ENCODE measurements at places on chromosomes 7 and 10.

- no peak for DNase-seq
Observed at GRCh38 chr10:33193701-33194521, 140.6 kb downstream of the NRP1 start.

DNA sequence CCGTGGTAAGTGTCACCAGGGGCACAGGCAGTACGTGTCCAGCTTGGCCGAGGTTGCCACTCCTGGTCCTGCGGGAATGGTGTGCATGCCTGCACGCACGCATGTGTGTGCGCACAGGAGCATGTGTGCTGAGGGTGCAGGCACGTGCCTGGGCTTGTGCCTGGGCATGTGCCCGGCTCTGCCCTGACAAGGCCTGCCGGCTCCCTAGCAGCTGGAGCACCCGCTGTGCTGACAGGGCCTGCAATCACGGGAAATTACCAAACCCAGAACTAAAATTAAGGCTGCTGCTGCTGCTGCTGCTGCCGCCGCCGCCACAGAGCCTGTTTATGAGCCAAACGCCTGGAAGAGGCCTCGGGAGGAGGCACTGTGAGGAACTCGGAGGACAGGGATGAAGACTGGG, 28.7 kb downstream of the GHRHR start:
- no peak for DNase-seq

GRCh38 chr7:130433301-130433700, 7.5 kb downstream of the CEP41 start:
- no peak for DNase-seq

DNA sequence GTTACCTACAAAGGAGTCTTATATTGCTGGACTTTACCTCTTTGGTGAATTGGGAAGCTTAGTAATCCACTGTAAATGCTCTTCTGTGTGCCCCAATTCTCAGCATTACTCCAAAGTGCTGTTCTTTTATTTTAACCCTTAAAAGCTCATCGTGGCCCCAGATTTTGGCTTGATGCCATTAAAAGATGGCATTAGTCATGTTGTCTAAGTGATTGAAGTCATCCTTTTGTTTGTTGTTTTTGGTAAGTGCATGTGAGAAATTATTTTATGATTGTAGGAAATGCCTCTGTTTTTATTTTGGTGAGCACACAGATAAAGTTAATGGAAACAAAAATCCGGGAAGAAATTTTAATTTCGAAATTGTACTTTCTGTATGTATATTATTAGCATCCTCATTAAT, 82.5 kb upstream of the GATA3 start:
- DNase-seq: no peak

- DNase-seq: no peak
Observed at GRCh38 chr7:99476107-99476506, 3.4 kb downstream of the ZNF789 start.

DNA sequence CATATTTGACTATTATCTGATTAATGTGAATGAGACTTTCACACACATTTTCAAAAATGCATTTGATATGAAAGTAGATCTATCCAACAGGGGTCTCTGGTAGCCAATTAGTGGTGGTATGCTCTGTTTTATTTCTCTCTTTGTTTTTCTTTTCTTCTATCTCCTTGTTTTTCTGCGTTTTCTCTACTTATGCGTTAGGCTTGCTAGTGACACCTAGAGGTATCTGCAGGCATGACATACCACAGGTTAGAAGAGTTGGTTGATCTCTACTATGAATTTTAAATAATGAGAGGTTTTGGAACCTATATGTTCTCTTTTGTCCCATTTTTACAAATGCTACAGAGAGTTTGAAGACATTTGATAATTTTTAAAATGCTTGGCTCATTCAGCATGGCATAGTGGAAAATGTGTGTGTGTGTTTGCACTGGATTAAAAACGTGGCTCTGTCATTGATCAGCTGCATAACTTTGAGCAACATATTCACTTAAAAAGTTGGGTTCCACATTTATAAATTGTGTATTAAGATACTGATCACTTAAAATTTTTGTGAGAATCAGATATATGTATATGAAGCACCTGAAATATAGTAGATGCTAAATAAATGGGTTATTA, 28.1 kb upstream of the PLXDC2 start:
- no peak for DNase-seq

GRCh38 chr7:51467384-51468017, 150.9 kb upstream of the COBL start:
- no peak for DNase-seq

DNA sequence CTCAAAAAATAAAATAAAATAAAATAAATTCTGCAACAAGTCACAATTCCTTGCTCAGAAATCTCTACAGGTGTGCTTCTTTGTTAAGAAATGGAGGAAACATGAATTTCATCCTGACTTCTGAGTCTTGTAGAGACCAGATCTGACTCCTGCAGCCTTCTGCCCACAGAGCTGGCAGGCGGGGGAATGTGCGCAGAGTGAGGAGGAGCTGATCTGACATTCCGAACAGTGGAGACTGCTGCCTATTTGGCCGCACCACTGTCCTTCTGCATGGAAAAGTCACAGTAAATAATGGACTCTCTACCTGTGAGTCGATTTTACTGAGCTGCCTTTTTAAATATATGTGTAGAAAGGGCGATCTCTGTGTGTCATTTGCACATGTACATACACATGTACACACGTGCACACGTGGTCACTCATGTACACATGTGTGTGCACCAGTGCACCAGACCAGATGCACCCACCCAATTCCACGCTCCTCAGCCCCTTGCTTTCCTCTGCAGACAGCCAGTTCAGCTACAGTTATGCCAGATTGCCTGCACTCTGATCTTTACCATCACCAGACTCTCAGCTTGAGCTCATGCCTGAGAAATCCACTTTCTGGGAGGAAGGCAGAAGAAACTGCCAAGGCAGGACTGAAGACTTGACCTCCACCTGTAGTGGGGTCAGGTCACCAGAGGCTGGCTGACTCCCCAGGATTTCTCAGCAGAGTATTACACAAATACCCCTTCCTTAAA, 54.9 kb downstream of the IKZF1 start:
- DNase-seq: no peak

- no peak for DNase-seq
Observed at GRCh38 chr7:139748373-139748765, 29.4 kb downstream of the HIPK2 start.

- DNase-seq: no peak
Observed at GRCh38 chr7:132053871-132054270, 497.4 kb upstream of the PODXL start.

- DNase-seq: peak; percentile 42
Observed at GRCh38 chr7:65216469-65216868, 157.2 kb upstream of the ZNF92 start.

- peak; percentile 16 for DNase-seq
Observed at GRCh38 chr10:62244785-62245467, 23.7 kb downstream of the RTKN2 start.

- no peak for DNase-seq
Observed at GRCh38 chr7:143936087-143937009, 1.3 kb downstream of the OR2F2 start.

- no peak for DNase-seq
Observed at GRCh38 chr7:3367261-3367660, 66.2 kb downstream of the SDK1 start.

DNA sequence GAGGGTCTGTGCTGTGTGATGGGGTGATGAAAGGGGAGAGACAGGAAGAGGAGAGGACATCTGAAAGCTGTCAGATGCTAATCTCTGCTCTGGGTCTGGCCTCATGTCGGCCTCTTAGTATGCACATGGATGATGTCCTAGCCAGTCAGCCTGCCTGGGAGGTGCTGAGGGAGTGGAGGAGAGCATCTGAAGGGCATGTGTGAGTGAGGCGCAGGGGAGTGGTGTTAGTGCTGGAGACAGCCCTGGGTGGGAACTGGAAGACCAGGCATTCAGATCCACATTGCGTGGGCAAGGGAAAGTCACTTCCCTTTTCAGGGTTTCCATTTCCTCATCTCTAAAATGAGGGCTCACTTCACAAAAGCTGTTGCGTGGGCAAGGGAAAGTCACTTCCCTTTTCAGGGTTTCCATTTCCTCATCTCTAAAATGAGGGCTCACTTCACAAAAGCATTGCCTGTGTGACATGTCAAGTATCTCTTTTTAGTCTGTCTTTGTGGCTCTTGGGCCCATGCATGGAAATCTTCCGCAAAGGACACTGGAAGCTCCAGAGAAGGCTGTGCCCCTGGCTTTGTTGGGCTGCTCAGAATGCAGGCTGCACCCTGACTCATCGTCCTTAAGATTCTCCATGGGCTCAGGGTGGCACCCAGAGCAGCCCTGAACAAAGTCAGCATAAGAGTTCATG, 10.0 kb downstream of the SFTPD start:
- DNase-seq: no peak

- no peak for DNase-seq
Observed at GRCh38 chr10:67385089-67385488, 310.9 kb downstream of the CTNNA3 start.

GRCh38 chr10:131381576-131381975, 70.1 kb upstream of the TCERG1L start:
- DNase-seq: no peak

- DNase-seq: no peak
Observed at GRCh38 chr10:106917452-106918055, 247.0 kb downstream of the SORCS1 start.

- no peak for DNase-seq
Observed at GRCh38 chr7:136496551-136496950, 371.9 kb upstream of the CHRM2 start.

GRCh38 chr10:117418121-117418520, 42.9 kb upstream of the PDZD8 start:
- DNase-seq: no peak

DNA sequence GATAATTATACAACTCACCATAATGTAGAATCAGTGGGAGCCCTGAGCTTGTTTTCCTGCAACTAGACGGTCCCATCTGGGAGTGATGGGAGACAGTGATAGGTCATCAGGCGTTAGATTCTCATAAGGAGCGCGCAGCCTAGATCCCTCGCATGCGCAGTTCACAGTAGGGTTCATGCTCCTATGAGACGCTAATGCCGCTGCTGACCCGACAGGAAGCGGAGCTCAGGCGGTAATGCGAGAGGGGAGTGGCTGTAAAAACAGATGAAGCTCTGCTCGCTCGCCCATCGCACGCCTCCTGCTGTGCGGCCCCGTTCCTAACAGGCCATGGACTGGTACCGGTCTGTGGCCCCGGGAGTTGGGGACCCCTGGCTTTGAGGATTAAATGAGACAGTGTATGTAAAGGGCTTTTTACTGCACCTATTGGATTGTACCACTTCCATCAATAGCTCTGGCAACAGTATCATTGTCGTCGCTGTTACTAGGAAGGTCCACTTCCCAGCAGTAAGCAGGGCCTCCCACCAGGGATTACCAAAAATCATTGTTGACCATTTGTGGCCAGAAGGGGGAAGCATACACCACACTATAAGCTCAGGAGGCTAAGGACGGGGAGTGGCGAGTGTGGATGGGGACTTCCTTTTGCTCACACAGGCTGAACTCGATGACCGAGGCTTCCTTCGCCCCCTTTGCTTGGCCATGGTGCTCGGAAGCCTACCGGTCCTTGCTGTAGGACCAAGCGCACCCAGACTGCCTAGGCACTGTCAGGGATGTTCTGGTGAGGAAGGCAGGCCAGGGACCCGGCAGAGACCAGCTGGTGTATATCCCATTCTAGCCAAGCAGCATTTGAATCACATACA, 26.4 kb downstream of the AKR1B1 start:
- DNase-seq: peak; percentile 39

- DNase-seq: no peak
Observed at GRCh38 chr10:6013413-6014192, 36.3 kb upstream of the IL15RA start.

GRCh38 chr10:58457761-58458616, 54.7 kb upstream of the BICC1 start:
- no peak for DNase-seq

DNA sequence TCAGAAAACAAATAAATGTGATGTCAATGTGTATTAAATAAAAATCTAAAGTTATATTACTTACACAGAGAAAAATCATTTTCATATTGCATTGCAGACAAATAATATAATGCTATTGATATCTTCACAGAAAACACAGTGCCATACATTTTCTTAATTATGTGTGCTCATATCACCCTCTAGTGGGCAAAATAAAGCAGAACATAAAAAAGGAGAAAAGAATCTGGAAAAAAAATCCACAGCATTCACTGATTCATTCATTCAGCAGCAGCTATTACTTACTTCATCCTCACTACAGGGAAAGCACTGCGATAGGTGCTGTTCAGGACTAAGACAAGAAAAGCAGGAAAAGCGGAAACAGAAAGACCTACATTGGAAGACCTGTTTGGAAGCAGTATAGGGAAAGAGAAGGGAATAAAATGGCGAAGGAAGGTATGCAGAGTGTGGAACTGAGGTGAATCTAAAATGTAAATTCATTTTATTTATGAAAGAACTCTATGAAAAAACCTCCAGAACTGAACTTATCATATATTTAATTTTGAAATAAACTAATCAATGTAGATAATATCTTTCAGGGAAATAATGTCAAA, 73.2 kb downstream of the POT1 start:
- DNase-seq: no peak
